GM10248 (cell line): ENCODE measurements at places on chromosomes 4 and X.

- no peak for DNase-seq
Measured at GRCh38 chrX:152819266-152819665, 11.3 kb downstream of the CETN2 start.

- no peak for DNase-seq
Measured at GRCh38 chr4:101171747-101172146, 175.6 kb downstream of the PPP3CA start.

GRCh38 chr4:81472281-81473182, 825 bp upstream of the RASGEF1B start:
- peak; percentile 41 for DNase-seq

- no peak for DNase-seq
Measured at GRCh38 chrX:101164766-101165590, 54.6 kb upstream of the DRP2 start.
